PC-9 (cell line): ENCODE measurements at places on chromosomes 5 and 9. TPM values are rescaled to one million over a fixed set of nuclear protein-coding genes. Genes with fewer than 3 reads are reported as not detected.

DNA sequence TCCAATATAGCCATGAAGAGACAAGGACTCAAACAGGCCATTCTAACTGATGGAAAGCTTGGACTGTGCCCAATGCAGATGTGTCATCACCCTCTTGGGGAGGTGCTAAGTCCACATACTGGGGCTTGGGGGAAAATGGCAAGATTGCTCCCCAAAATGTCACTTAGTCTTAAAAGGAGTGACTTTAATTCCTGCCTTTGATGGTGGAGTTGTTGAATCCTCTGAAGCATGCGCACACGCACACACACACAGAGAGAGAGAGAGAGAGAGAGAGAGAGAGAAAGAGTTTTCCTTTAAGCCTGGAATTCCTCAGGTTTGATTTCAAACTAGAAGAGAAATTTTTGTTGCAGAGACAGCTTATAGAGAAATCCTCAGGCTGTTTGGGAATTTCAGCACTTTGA is 161.9 kb upstream of the GAS1 start:
- DNase-seq = no peak

- peak; percentile 85 for DNase-seq
These were observed 935 bp upstream of the ZNF367 start for GRCh38 chr9:96418920-96419690.

The OR1K1 gene
- not detected in 2 replicates for total RNA-seq

- DNase-seq = no peak
These were observed 55.2 kb downstream of the NFIB start for GRCh38 chr9:14258660-14259239.

GRCh38 chr5:153496835-153497234 is 6.4 kb downstream of the GRIA1 start:
- DNase-seq = peak; percentile 8

DNA sequence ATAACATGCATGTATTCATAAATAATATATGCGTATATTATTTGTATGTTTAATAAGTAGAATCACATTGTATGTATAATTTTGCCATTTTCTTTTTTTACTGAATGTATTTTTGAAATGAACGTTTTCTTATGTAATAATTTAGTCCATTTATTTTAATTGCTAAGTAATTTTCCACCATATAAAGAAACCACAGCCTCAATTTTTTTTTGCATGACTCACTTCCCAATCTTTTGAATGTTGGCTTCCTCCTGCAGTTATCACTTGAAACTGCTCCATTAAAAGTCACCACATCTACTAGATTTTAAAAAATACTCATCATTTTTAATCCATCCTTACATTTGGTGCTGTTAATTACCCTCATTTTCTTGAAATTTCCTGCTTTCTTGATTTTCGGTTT is 363.3 kb upstream of the MEF2C start:
- DNase-seq = no peak

DNA sequence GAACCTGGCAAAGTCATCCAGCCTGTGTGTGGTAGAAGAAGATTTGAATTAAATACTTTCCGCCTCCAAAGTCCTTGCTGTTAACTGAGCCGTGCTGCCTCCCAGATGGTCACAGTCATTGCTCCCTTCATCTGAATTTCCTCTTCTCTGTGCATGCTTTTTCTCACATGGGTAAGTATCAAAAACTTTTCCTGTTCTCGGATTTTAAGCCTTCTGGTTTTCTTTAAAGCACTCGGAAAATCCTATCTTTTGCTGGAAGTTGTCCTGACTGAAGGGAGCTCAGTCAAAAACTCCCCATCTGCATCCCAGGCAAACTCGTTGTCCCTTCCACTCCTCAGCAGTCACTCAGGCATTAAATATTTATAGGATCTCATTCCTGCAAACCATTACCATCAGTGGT is 290.0 kb upstream of the PIK3R1 start:
- DNase-seq = no peak

The GPX8 gene
- 24.6 and 40.2 TPM in 2 replicates for total RNA-seq

DNA sequence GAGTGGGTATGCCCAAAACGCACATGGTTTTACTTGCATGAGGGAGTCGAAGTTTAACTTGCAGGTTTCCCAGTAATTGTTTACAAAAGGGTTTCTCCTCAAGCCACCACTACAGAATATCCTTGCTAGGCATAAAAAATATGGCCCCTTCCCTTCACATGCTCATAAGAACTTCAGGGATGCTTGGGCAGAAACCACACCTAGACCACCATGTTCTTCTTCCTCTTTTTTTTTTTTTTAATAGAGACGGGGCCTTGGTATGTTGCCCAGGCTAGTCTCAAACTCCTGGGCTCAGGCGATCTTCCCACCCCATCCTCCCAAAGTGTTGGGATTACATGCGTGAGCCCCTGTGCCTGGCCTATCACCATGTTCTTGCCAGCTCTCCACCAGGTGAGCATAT is 18.6 kb upstream of the PLIN2 start:
- DNase-seq = no peak

DNA sequence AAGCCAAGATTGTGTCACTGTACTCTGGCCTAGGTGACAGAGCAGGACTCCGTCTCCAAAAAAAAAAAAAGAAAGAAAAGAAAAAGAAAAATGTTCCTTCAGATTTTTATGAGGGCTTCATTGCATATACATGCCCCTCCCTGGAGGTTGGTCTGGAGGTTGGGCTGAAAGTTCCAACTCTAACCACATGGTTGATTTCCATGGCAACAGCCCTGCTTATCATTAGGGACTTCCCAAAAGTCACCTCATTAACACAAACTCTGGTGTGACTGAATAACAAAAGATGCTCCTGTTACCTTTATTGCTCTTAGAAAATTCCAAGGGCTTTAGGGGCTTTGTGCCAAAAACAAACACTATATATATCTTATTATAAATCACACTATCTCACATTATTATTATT is 113.8 kb downstream of the TMC1 start:
- no peak for DNase-seq

The FOXD4L6 gene
- total RNA-seq = 0.20 TPM in 1 of 2 replicates, not detected in the other

DNA sequence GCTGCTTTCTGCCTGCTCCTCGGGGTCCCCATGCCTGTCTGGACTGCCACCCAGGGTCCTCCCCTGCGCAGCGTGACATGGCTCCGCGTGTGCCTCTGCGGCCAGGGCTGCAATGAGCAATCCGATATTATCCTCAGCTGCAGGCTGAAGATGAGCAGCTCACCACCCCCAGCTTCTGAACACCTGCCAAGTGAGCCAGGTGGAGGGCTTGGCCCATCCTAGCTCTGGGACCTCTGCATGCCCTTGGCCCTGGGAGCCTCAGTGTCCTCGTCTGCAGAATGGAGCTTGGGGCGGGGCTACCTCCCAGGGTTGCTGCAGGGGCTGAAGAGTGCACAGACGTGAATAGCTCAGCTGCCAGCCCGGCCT is 4.1 kb upstream of the MYMK start:
- DNase-seq = no peak

The C5orf58 gene
- not detected in 2 replicates for total RNA-seq

DNA sequence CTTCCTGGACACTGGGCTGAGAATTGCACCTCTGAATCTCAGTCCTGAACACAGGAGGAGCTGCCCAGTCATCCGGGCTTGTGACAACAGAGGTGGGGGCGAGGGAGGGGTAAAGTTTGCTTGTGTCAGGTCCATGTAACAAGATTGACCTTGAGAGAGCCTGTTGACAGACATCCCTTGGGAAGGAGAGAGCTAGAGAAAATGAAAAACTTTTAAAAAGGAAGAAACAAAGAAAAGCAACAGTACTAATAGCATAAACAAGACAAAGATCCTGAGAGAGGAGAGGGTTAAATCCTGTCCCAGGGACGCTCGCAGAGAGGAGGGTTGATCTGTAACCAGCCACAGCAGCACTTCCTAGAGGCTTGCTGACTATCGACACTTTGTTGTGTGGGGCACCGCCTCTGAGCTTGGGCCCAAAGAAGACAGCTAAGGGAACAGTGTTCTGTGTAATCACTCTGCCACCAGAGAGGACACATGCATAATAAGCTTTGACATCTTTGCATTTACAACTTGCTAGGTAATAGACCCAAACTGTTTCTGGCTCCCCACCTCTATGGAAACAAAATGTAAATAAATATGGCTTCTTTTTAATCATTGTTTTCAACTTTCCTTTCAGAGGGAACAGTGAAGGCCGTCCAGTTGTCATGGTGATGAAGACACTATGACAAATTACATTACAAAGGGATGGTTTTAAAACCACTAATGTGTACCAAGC is 363.7 kb downstream of the CSNK1G3 start:
- no peak for DNase-seq

The PTGER4 gene
- 15.7 and 22.4 TPM in 2 replicates for total RNA-seq

DNA sequence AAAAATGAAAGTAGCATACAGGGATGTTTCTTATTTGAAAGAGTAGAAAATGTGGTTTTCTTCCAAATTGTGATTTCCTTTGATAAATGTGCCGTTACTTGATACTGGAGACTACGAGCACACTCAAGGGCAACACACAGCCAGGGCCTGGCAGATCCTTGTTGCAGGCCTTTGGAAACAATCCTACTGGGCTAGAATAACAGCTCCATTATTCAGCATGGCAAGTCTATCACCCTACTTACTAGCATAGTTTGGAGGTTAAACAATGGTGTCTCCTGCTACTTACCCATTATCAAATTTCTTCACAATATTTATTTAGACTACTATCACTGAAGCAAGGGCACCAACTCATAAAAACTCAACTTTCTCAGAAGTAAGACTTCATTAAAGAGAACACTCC is 140.8 kb upstream of the ZNF608 start:
- DNase-seq = no peak

GRCh38 chr9:130624154-130624553 is 40.2 kb upstream of the PRDM12 start:
- DNase-seq = no peak

The GIN1 gene
- 5.2 and 7.9 TPM in 2 replicates for total RNA-seq

The TUT7 gene
- 30.1 and 36.1 TPM in 2 replicates for total RNA-seq

DNA sequence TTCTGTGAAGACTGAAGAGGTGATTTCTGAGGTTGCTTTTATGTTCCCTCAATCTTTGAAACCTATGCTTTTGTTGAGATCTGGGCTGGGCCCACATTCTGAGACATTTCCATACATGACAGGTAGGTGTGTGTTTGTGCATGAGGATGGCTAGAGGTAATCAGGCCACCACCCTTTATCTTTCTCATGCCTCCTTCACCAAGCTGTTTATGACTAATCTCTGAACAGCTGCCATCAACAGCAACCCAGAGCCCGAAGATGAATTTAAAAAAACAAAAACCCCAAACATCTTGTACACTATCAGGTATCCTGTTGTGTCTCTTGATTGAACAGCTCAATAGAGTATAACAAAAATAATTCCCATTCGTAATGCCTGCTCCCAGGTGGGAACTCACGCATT is 12.6 kb upstream of the C5orf46 start:
- no peak for DNase-seq

GRCh38 chr9:92122061-92122460 is 6.8 kb upstream of the SPTLC1 start:
- DNase-seq = no peak

The DOK3 gene
- 12.2 and 12.3 TPM in 2 replicates for total RNA-seq

The NRARP gene
- total RNA-seq = 20.6 and 25.8 TPM in 2 replicates

The FST gene
- 0.63 and 0.65 TPM in 2 replicates for total RNA-seq

- DNase-seq = no peak
These were observed 204.8 kb upstream of the KLF4 start for GRCh38 chr9:107694390-107694789.

GRCh38 chr5:135167634-135168033 is 133.6 kb upstream of the PITX1 start:
- DNase-seq = no peak

The LRRC19 gene
- not detected in 2 replicates for total RNA-seq

The CTXN3 gene
- total RNA-seq = not detected in 2 replicates

The OTP gene
- total RNA-seq = not detected in 2 replicates

- no peak for DNase-seq
These were observed 38.5 kb upstream of the CTNNA1 start for GRCh38 chr5:138714694-138715093.

DNA sequence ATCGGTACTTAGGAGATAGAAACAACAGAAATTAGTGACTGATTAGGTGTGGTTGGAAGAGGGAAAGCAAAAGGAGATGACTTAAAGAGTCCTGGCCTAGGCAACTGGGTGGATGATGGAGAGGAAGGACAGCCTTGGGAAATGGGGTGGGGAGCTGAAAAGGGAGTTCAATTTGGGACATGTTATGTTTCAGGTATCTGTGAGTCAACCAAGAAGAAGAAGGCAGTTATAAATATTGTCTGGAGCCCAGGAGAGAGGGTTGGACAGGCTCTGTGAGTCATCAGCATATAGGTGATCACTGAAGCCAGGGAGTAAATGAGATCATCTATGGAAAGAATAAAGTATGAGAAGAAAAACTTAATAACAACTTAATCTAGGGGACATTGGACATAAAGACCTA is 357.7 kb downstream of the NPR3 start:
- DNase-seq = no peak

- DNase-seq = no peak
These were observed 48.9 kb downstream of the SAR1B start for GRCh38 chr5:134583766-134584165.

DNA sequence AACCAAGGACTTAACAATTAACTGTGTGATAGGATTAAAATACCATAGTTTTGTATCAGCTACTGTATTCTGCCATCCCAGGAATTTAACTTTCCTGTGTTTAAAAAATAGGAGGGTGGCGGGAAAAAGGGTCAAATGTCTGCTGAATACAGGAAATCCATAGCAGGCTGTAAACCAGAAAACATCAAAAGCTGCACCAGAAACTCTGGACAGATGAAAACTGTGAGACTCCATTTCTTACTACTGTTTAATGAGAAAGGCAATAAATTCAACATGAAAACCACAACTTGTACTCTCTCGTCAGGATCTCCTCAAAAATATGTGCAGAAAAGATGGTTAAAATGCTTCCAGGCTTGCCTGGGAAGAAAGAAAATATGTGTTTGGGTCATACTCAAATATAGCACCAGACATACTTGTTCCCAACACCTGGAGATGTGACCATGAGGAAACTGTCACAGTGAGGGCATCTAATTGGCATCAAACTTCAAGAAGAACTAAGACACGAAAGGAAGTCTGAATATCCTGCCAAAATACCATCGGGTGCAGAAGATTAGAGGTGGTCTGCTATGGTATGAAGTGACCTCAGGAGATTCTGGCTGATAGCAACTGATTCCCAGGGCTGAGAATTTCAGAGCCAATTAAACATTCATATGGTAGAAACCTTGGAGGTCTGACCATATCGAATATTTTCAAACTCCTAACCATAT is 164.7 kb upstream of the TARS1 start:
- DNase-seq = no peak

DNA sequence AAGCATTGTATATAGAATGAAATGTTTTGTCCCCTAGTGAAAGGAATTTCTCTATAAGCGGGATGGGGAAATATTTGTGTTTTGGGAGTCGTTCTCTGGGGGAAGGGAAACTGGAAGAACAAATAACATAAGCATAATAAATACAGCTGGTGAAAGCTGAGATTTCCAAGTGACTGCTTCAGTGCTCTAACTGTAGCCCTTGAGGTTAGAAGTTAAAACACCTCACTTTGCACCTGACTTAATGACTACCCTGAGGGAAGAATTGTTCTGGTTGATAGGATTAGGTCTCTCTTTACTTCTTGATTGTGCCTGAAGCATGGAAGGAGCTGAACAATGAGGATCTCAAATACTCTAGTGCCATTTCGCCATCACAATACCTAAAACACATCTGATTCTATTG is 307.4 kb downstream of the MAN2A1 start:
- DNase-seq = no peak
